ENCODE measurements at places on chromosomes 12 and 14.

- no peak for DNase-seq
Observed at GRCh38 chr12:5511644-5512600, 80.0 kb downstream of the NTF3 start.

DNA sequence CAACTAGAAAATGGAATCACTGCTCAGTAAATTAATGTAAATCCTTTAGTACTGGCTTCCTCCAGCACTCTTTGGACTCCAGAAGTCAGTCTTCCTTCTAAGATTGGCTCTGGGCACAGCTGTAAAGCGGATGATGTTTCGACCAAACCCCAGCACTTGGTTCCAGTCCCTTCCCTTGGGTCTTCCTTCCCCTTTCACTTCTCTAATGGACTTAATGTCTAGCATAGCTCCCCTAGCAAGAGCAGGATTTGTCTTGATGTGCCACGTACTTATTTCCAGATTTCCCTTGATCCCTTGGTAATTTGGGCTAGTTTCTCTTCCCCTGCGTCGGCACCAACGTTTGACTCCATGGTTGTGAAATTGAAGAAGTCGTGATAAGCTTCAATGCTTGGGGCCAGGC is 28.3 kb downstream of the C12orf75 start:
- no peak for DNase-seq

- DNase-seq = no peak
Observed at GRCh38 chr14:62800577-62800976, 244.7 kb downstream of the KCNH5 start.

- no peak for DNase-seq
Observed at GRCh38 chr14:101836135-101836534, 74.6 kb downstream of the PPP2R5C start.

- DNase-seq = no peak
Observed at GRCh38 chr12:93541578-93542225, 30.8 kb upstream of the SOCS2 start.

DNA sequence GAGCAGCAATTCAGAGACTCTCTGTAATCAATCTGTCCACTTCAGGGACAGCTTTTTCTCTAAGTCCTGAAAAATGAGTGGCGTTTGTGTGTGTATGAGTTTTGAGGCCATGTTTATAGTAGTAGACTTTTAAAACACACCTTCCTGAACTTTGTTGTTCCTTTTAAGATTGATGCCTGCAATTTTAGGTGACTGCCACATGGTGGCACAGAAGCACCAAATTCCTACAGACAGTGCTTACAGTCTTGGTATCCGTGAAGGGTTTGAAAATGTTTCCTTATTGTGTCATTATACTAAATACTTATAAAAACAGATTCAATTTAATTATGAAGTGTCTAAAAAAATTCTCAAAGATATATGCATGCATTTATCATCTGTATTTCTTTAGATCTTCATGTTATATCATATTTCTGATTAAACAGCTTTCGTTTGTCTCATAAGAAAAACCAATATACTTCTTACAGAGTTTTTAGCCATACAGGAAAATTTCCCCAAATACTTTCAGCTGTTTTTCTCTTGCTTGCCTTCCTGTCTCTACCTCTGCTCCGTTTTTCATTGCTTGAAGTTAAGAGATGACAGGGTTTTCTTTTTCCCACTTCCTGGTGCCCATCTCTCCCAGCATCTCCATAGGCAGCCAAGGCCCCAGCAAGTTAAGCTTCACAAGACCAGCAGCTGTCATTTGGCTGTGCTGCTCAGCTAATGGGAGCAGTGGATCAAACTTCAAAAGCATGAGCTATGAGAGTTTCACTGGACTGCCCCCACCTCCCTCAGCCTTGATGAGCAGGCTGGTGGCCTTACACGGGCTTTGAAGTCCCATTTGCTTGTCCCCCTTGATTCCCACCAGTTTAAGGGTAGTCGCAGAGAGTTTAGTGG is 259.6 kb downstream of the AKAP6 start:
- no peak for DNase-seq

DNA sequence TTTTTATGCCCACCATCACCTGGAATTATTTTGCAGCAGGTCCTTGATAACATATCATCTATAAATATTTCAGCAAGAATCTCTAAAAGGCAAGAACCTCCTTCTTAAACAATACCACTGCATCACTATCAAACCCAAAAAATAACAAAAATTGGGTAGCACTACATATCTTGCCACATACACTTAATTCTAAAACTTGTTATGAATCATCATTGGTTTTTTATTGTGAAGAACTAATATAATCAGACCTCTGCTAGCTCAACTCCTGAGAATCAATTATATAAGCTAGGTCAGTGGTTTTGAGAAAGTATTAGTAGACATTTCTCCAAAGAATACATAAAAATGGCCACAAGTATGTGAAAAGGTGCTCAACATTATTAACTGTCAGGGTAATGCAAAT is 23.8 kb downstream of the SLC38A1 start:
- DNase-seq = no peak

DNA sequence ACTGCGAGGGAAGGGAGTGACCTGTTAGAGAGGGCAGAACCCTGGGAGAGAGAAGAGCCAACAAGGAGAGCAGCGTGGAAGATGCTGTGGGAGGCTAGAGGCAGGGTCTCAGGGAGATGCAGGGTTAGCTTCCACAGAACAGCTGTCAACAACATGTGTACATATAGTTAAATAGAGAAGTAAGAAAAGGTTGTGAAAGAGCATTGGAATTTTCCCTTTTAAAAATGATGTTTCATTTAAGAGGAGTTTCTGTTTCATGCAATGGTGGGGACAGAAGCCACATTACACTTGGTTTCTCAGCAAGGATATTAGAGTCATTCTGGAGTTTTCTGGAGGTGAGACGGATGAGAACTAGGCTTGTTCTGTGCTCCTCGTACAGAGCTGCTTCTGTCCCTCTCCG is 23.8 kb upstream of the TBC1D30 start:
- DNase-seq = no peak

GRCh38 chr14:25001601-25002000 is 48.3 kb downstream of the STXBP6 start:
- no peak for DNase-seq

DNA sequence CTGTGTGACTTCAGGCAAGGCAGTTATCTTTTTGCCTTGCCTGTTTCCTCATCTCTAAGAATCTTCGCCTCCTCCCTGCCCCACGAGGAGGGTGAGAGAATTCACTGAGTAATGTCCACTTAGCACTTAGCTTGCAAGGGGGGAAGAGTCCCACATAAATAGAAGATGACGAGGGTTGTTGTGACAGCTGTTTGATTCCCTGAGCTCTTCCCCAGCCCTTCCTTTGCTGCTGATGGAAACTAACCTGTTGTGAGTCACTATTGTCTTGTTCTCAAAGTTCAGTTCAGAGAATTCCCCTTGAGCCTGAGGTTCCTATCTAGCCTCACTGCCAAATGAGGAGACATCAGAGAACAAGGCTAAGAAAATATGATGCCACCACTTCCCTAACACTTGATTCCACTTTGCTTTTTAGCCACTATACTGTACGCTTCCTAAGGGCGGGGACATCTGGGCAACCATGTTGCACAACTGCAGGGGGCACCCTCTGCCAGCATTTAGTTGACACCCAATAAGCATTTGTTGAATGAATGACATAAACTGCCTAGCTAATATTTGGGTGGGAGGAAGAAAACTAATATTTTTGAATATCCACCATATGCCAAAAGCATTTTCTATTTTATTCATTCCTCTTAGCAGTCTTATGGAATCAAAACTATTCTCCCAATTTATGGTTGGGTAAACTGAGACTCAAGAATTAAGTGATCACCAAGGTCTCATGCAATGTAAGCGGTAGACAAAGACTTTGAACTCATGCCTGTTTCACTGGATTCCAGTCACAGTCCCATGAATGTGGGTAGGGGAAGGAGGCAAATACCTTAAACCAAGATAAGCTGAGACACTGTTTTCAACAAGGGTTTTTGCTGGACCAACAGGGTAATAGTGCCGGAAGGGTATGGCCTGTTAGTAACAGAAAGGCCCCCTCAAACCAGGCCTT is 77.6 kb downstream of the ZFP36L1 start:
- no peak for DNase-seq

GRCh38 chr12:113860950-113861349 is 105.2 kb downstream of the RBM19 start:
- DNase-seq = no peak

DNA sequence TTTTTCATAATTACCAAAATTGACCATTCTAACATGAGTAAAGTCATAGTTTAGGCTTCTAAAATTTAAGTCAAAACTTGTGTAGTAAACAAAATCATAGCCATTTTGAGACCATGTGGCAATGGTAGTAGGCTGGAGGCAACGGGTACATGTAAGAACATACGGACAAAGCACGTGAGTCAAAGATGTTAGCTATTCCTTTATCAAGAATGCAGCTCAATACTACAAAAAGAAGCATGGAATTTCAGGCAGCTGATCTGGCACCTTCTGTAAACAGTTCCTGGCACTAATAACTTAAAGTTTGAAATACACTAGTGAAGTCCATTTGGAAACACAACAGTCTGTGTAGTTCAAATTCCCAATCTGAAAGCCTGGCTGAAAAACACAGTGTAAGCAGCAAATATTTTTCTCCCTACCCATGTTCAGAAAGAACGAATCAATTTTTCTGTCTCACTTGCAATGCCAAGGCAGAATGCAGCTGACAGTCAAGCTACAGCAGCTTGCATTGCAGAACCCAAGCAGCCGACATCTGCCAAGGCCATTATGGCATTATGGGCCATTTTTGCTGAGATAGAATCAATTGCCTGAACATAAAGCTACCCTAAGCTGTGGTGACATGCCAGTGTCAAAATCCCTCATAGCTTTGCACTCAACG is 29.3 kb downstream of the MYF5 start:
- no peak for DNase-seq

DNA sequence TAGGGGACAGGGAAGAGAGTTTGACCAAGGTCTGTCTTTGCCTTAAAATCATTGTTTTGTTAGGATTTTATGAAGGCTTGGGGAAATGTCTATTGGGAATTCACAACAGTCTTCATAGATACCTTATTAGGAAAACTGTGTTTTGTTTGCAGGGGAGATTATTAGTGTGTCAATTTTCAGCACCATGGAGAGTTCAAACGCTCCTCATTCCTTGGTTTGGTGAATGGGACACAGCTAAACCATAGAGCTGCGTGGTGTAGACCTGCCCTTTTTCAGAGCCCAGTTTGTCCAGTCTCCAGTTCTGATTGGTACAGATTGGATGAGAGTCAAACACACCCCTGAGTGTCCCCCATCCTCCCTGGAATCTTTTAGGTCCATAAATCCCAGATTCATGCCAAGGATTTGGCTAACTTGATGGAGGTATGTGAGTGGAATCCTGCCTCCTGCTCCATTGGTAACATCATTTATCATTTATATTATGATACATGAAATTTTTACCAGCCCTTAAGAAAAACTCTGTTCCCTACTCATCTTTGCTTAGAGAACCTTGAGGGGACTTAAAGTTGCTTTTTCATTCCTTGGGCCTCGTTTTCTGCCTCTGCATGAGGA is 12.0 kb downstream of the NGDN start:
- no peak for DNase-seq

DNA sequence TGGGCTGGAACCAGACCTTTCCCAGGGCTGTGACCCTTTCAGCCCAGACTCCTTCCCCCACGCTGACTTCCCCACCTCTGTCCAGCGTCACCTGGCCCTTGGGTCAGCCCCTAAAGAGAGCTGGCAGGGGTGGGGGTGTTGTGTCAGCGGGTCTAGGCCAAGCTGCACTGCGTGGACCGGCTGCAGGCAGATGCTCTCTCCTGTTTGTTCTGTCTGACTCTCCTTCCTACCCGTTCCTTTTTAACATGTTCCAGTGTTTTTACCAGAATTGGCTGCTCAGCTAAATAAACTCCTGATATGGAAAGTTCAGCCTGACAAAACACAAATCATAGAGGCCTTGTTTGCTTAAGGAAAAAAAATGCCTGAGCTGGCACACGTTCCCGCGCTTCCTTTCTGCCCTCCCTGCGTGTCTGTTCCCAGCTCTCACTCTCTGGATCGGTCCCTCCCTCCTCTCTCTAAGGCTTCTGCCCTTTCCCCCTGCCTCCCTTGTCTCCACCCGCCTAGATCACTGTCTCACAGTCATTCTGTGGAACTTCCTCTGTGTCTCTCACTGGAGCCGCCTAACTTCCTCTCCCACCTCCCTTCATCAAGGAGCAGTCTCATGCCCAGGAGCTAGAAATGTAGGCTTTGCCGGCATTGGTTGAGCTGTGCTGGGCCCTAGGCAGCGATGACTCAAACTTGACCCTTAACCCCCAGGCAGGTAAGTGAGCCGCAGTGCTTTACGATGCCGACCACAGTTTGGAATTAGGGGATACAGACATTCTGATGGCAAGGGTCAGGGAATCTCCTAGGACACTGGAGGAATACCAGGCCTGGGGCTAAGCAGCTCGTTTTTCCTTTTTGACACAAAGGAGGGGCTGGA is 15.5 kb upstream of the MLXIP start:
- no peak for DNase-seq

DNA sequence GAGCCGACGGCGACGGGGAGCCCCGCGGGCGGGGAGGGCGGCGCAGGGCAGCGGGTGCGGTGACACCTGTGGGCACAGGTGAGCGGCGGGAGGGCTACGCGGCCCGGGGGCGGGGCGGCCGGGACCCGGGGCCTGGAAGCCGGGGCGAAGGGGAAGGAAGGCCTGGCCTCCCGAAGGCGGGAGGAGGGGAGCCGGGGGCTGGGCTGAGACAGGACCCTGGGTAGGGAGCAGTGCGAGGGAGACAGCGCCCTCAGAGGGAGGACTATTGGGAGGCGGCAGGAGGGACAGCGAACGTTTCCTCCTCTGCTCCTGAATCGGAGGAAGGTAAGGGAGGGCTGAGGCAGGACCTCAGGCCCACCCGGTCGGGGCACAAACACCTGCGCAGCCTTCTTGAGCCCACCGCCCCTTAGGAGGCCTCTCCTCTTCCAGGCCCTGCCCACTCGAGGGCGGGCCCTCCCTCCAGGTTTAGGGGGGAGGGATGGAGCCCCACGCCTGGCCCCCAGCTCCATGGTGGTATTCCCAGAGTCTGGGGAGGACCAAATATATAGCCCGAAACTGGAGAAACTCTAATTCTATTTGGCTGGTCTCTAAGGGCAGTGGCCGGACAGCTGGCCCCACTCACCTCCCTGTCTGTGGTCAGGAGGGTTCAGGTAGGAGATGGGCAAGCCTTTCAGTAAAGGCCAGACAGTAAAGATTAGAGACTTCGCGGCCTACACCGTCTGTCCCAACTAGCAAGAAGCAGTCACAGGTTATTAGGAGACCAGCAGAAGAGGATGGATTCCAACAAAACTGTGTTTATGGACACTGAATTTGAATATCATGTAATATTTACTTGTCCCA is 509 bp downstream of the PLEKHG6 start:
- DNase-seq = no peak

GRCh38 chr12:88955531-88955930 is 375.3 kb upstream of the KITLG start:
- DNase-seq = no peak

DNA sequence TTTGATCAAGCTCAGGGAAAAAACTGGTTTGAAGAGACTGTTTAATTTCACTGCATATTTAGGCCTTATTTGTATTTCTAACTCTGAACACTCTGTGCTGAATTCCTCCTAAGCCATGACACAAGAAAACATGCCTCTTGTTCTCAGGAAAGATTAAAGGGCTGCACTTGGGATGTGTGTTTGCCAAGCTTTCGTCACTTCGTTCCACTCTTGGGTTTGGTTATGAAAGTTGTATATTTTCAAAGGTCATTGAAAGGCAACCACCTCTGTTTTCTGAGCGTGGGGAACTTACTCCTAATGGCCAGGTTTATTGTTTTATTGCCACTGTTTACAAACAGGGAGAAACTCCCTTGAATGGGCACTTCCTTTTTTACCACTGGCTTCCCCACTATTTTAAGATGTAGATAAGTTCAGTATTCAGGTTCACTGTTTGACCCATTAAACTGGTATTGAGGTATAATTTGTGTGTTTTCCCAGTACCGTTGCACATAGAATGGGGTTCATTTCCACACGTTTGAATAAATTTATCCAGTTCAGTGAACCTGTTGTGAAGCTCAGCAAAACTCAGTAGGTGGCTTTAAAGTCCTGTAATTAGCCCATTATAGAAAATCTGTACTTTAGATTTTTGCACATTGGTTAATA is 65.3 kb downstream of the NKX2-1 start:
- DNase-seq = no peak
